ENCODE measurements at places on chromosomes 11 and 22. TPM values are rescaled to one million over a fixed set of nuclear protein-coding genes. Genes with fewer than 3 reads are reported as not detected.

The GLB1L3 gene
- 1.4 TPM for polyA plus RNA-seq

The AIFM3 gene
- 0.74 TPM for polyA plus RNA-seq

The ANGPTL5 gene
- polyA plus RNA-seq: not detected

The OR51I2 gene
- polyA plus RNA-seq: not detected

The KRTAP5-8 gene
- polyA plus RNA-seq: not detected

The MS4A4A gene
- not detected for polyA plus RNA-seq

The NLRP14 gene
- polyA plus RNA-seq: not detected

The MPZL2 gene
- 34.0 TPM for polyA plus RNA-seq

The APLNR gene
- polyA plus RNA-seq: not detected

The RBMXL2 gene
- not detected for polyA plus RNA-seq

The PIWIL4 gene
- 0.20 TPM for polyA plus RNA-seq

The POU2AF1 gene
- not detected for polyA plus RNA-seq

The USP2 gene
- 0.26 TPM for polyA plus RNA-seq

The ZBED4 gene
- polyA plus RNA-seq: 4.8 TPM

The SPTBN2 gene
- polyA plus RNA-seq: 10.9 TPM

The TESMIN gene
- polyA plus RNA-seq: 5.2 TPM

The OR4D5 gene
- polyA plus RNA-seq: not detected

The KREMEN1 gene
- 10.6 TPM for polyA plus RNA-seq

The OR52N4 gene
- not detected for polyA plus RNA-seq

The CRYBB1 gene
- not detected for polyA plus RNA-seq

The CALCA gene
- polyA plus RNA-seq: not detected

The SAA4 gene
- not detected for polyA plus RNA-seq

The MYOD1 gene
- polyA plus RNA-seq: not detected

The KCNQ1OT1 gene
- under 0.01 TPM for polyA plus RNA-seq

The RPLP2 gene
- polyA plus RNA-seq: 2,010 TPM

The OR52E8 gene
- polyA plus RNA-seq: not detected

The UBQLNL gene
- polyA plus RNA-seq: 0.11 TPM

The GAL3ST3 gene
- not detected for polyA plus RNA-seq

The PANX3 gene
- not detected for polyA plus RNA-seq

The DGAT2 gene
- polyA plus RNA-seq: 1.3 TPM

The CDKN1C gene
- polyA plus RNA-seq: 2.8 TPM
